Spinal cord (tissue), 10 donors: ENCODE measurements at places on chromosomes 12 and 14.

DNA sequence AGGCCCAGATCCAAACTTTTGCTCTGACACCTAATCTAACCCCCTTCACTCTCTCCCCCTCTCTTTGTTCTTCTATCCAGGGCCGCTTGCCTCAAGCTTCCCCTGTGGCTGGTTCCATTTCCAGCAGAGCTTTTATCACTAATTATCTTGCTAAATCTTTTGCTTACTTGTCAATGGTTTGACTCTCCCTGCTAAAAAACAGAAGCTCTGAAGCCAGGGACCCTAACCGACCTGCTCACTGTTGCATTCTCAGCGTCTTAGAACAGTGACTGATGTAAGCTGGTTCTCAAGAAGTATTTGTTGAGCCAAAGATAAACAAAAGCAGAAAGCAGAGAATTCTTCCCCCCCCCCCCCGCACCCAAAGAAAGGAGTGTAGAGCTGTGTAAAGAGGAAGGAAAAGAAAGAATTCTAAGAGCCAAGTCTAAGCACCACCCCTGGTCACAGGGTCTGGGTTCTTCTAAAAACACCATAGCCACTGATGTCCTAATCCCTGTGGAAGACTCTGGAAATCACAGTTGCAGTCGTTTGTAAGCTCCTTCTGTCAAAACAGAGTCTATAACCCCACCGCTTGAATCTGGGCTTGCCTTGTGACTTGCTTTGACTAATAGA lies 385.8 kb downstream of the MED13L start:
- DNase-seq, result no peak

DNA sequence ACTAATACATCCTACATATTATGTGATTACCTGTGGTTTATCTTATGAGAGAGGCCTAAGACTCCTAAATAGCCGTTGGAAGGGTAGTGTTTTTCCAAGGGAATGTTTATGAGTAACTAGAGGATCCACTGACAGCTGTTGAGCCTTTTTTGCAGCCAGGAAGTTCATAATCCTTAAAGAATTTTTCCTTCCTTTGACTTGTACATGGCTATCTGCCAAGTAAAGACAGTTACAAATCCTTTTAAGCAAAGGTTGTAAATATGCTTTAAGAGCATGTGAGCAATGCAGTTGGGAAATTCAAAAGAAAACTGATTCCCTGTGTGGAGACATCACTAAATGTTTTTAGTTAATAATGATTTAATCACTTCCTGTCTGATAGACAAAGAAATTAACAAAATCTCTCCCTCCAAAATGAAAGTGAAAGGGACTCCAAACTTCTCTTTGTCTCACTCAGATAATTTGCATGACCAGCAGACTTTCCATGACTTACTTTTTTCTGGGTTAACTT lies 333.8 kb downstream of the PDZRN4 start:
- no peak for DNase-seq

- no peak for DNase-seq
These were observed 163.0 kb upstream of the TMCC3 start for GRCh38 chr12:94813314-94813713.

GRCh38 chr12:52956987-52957386 lies 8.1 kb downstream of the KRT18 start:
- DNase-seq, result no peak
